ENCODE measurements at places on chromosomes 16 and 17.
A peak's percentile ranks its signal among the peaks of the same experiment; 100 is the strongest.

DNA sequence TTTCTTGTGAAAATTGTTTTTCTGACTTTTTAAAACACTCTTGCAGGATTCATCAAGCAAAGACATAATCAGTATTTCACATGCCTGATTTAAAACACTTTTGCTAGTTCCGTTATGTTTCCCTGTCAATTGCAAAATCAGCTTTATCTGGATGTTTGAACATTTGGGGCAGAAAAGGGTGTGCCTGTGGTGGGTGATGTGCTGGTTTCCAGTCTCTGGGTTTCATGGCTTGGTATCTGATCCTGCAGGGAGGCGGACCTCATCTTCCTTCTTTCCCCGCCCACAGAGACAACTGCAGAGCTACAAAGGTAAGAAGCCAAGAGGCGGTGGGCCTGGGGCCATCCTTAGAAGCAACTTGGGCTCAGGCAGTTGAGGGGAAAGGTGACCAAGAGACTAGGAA lies 41.8 kb downstream of the NLRC5 start:
- DNase-seq: no peak

DNA sequence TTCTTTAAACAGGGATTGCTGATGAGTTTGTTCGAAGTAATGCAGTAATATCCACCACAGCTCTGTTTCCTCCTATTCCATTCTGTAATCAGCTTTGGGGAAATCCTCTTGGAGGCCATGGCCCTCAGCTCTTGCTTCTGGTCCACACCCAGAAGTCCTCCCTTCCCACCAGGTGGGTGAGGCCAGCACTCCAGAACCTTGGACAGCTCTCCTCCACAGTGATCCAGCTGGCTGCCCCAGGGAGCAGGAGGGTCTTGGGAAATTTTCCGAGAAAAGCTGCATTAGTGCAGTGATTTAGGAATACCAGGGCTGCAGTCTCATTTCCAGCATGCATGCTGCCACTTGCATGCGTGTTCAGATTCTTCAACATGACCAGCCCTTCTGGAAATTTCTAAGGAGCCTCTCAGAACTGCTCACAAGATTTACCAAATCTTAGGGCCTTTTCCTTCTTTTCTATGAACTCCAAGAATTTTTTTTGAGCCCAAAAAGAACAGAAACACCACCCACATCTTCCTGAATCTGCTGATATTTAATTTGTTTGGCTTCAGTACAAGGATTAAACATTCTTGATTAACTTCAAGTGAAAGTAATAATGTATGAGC lies 4.2 kb downstream of the SMPD3 start:
- no peak for DNase-seq

DNA sequence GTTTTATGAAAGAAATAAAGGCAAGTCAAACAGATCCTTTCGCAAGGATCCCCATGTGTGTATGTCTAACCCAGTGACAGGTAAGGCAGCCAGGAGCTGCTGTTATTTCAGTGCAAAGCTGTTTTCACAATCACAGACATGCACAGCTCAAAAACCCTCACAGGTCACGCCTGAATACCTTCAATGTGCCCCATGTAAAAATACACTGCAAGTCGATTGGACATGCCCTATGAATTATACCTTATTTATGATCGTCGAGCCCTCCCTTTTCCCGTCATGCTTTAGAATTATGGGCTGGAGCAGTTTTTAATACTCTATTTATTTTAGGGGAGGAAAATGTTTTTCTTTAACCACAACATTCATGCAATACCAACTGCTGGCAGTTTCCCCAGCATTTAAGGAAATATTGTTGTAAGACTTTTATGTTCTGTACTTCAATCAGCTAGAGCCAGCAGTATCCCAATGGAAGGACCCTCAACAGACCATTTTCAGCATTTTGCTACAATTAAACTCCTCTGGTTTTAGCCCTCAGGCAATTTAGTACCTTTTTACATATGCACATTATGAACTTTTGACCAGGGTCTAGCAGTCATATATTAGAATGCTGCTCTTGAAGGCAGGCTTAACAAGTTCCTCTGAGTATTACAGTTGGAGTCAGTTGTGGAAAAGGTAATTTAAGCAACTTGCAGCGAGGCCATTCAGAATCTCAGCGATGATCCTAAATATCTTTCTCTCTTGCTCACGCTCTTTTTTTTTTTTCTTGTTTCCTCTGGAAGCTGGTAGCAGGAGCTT lies 362.2 kb downstream of the WWOX start:
- no peak for DNase-seq

- no peak for DNase-seq
These were observed 211.7 kb downstream of the FTO start for GRCh38 chr16:53915452-53916160.

DNA sequence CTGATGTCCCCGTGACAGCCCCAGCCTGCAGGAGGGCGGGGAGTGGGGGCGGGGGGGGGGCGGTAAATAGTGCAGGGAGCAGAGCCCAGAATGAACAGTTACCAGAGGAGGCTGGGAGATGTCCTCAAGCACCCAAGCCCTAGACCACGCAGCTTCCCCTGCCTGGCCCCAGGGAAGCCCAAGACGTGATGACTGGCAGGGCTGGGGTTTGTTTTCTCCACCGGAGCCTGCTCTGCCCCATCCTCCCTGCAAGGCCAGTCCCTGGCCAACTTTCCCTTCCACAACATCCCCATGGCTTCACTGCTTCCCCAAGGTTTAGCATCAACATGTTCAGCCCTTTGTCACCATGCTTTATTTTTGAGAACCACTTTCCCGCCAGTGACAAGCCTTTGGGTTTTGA lies 1.4 kb upstream of the BEAN1 start:
- DNase-seq: no peak

- no peak for DNase-seq
These were observed 429.8 kb downstream of the MAF start for GRCh38 chr16:79170555-79171246.

- no peak for DNase-seq
These were observed 3.9 kb downstream of the VPS35L start for GRCh38 chr16:19559242-19559910.

- no peak for DNase-seq
These were observed 80.4 kb downstream of the PGS1 start for GRCh38 chr17:78458736-78459335.

GRCh38 chr17:19247473-19247872 lies 10.3 kb downstream of the EPN2 start:
- DNase-seq: no peak

DNA sequence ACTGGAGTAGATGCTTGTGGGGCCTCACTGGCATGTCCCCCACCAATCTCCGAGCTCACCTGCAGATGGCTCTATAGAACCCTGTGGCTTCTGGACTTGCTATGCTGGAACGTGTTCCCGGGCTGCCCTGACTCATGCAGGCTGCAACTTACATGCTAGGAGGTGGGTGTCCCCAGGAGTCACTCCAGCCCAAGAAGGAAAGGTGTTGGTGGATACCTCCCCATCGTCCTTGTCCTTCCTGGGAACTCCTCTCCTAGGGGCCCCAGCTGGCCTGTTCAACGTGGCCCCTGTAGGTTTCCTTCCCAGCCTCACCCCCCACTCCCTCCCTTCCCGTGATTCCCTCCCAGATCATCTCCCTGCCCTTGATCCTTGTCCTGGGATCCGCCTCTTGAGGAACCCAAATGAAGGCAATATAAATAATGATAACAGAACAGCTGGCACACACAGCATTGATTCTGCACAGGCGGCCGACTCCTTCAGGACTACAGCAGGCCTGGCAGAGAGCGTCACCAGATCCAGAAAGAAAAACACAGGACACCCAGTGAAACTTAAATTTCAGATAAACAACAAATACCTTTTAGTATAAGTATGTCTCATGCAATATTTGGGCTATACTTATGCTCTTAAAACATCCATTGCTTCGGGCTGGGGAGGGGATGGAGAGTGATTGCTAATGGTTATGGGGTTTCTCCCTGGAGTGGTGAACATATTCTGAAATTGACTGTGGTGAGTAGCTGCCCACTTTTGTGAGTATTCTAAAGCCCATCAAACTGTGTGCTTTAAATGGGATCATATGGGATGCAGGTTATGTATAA lies 221.1 kb upstream of the GSE1 start:
- DNase-seq: no peak

GRCh38 chr17:49180303-49180702 lies 30.1 kb downstream of the GNGT2 start:
- peak; percentile 57 for DNase-seq

GRCh38 chr17:12983991-12984884 lies 33.6 kb downstream of the ELAC2 start:
- no peak for DNase-seq

DNA sequence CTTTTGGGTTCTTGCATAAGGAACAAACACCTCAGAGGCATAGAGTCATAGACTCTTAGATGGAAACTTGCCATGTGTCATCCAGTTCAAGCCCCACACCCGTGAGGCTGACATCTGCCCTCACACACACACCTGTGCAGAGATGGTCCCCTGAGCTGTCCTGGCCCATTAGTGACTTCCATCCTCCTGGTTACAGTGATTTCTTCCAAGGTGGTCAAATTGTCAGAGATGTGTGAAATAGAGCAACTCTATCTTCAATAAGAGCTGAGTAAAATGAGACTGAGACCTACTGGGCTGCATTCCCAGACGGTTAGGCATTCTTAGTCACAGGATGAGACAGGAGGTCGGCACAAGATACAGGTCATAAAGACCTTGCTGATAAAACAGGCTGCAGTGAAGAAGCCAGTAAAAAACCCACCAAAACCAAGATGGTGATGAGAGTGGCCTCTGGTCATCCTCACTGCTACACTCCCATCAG lies 342.2 kb upstream of the TNRC6C start:
- DNase-seq: no peak

DNA sequence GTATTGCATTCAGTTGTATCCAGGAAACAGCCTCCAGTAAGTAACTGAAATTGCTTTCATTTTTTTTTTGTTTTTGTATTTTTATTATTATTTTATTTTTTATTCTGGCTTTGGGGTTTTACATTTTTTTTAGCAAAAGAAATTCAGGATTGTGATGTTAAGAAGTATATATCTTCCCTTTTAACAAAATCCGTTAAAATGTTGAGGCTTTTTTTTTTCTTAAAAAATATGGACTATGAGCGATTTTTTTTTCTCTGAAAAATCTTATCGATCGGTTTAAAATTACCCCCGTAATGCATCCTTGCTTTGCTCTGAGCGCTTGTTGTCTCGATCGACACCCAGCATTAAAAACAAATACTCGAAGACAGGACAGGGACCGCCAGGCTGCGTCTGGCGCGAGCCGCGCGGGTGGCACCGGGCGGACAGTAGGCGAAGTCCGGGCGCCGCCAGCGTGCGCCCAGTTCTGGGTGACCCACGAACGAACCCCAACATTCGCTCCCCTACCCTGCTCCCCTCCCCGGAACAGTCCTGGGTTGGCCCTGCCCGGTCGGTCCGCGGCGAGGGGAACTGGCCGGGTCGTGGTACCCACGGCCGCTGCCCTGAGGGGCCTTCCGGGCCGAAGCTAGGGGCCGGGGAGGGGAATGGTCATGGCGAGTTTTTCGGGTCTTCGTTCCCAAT lies 482 bp downstream of the BAHCC1 start:
- DNase-seq: no peak

DNA sequence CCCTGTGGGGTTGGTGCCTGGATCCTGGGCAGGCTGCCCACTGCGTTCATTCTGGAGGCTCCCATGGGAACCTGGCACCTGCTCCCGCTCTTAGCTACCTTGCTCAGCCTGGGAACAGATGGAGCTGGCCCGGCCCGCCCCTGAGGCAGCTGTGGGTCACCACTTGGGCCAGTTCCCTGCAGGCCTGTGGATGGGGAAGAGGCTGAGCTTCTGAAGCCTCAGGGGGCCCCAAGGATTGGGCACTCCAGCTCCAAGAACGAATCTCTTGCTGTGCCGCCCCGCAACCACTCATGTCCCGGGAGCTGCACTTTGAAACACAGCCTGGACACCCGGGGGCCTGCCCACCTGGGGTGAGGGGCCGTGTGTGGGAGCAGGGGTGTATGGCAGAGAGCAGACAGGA lies 37.7 kb downstream of the BAHCC1 start:
- DNase-seq: no peak

GRCh38 chr16:2919511-2920255 lies 8.0 kb downstream of the FLYWCH1 start:
- DNase-seq: no peak

DNA sequence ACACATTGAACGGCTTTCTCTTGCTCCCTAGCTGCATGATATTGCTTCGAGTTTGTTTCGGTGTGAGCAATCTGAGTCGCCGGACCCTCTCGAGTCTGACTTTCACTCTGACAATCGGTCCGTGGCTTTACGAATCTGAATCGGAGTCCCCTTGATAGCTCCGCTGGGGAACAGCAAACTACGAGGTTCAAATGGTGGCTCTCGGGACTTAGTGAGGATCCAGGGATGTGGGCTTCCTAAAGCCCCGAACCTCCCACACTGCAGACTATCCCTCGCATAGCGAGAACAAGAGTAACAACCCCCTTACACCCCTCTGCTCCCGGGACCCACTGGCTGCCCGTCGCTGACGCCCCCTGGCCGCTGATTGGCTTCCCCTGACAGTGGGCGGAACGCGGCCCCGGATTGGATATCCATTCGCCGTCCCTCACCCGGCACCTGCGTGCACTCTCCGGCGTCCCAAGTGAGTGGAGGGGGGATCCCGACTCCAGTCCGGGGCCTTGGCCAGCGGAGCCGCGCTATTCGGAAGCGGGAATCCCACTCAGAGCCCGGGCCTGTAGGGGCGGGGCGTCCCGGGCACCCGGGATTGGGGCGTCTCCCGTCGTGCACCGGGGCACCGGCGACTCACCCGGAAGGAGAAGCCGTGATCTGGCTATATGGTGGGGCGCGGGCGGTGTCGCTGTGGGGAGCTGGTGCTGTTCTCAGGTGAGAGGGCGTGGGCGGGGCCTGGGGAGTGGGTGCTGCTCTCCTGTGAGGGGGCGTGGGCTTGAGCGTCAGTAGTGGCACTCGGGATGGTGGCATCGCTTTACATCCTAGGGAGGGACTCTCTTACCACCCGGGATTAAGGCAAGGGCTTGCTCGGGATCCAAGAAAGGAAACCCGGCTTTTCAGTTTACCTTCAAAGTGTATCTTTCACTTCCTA lies at the start of gene SNX11:
TSS of gene SNX11 (plus strand) at position 630 of the 919 bp plus-strand sequence. CDS start 4,278 bp downstream, outside the sequence.
- peak; percentile 94 for DNase-seq

DNA sequence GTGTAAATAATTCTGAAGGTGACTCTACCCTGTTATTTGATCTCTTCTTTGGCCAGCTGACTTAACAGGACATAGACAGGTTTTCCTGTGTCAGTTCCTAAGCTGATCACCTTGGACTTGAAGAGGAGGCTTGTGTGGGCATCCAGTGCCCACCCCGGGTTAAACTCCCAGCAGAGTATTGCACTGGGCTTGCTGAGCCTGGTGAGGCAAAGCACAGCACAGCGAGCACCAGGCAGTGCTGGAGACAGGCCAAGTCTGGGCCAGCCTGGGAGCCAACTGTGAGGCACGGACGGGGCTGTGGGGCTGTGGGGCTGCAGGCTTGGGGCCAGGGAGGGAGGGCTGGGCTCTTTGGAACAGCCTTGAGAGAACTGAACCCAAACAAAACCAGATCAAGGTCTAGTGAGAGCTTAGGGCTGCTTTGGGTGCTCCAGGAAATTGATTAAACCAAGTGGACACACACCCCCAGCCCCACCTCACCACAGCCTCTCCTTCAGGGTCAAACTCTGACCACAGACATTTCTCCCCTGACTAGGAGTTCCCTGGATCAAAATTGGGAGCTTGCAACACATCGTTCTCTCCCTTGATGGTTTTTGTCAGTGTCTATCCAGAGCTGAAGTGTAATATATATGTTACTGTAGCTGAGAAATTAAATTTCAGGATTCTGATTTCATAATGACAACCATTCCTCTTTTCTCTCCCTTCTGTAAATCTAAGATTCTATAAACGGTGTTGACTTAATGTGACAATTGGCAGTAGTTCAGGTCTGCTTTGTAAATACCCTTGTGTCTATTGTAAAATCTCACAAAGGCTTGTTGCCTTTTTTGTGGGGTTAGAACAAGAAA lies 5.1 kb downstream of the STH start:
- no peak for DNase-seq

All from stimulated activated CD4-positive, alpha-beta T cell treated with anti-CD3 and anti-CD28 coated beads, TNF-alpha, amount 100 ng/mL, for 4 hours (primary cell).